ENCODE measurements at places on chromosomes 3 and 15.

DNA sequence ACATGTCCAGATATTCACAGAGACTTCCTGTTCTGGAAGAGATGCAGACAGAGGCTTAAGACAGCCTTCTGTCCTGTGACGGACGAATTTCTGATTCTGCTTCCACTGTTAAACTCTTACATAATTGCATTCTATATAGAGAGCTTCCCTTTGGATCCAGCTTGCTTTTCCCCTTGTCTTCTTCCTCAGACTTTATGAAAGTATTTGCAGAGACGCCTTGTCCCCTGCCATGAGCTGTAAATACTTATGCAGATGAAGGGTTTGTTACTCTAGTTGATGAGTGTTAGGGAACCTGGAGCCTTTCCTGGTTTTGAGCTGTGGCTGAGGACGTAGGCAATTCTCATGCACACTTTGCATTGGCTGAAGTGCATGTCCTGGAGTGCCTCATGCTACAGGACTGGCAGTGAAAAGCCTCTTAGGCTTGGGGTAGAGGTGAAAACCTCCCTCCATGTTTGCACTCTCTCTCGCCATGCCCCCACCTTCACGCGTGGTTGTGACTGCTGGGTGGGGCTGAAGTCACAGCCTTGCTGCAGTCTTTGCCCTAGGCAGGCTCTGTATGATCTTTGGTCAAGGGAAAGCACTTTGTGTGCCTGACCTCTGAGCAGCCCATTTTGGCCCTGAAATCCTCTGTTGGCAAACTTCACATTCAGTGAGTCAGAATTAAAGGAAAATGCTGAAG lies 286.6 kb downstream of the PTPRG start:
- DNase-seq: peak; percentile 71

- DNase-seq: no peak
Observed at GRCh38 chr15:82832601-82833361, 23.4 kb downstream of the WHAMM start.

DNA sequence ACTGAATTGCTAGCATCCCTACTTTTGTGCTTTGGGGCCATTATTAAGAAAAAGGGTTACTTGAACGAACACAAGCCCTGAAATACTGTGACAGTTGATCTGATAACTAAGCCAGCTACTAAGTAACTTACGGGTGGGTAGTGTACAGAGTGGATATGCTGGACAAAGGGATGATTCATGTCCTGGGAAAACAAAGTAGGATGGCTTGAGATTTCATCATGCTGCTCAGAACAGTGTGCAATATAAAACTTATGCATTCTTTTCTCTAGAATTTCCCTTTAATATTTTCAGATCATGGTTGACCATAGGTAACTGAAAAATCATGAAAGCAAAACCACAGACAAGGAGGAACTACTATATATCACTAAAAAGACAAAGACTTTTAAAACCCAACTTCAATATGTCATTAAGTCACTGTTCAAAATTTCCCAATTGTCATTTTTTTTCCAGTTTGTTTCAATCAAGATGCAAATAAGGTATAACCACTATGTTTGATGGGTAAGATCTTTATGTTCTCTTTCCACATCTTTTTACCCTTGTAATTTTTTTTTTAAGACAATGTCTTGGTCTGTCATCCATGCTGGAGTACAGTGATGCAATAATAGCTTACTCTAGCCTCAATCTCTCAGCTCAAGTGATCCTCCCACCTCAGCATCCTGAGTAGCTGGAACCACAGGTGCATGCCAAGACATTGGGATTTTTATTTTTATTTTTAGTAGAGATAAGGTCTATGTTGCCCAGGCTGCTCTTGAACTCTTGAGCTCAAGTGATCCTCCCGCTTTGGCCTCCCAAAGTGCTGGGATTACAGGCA lies 67.7 kb downstream of the IFT80 start:
- no peak for DNase-seq

DNA sequence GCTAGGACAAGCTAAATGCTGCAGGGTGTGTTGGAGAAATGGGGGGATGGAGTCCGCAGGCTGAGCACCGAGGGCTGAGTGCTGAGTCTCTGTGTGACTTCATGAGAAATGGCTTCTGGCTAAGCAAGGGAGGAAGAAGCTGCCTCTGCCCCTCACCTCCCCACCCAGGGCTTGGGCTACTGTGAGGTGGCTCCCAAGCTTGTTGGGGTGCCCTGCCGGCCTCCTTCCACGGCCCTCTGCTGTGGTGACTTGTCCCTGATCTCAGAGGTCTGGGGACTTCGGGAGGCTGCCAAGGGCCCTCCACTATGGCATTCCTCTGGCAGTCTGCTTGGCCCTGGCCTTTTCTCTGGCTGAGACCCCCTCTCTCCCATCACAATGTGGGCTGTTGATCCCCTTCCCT lies 30.1 kb upstream of the RAD18 start:
- no peak for DNase-seq

GRCh38 chr3:184572633-184573270 lies 11.2 kb downstream of the EPHB3 start:
- DNase-seq: no peak

DNA sequence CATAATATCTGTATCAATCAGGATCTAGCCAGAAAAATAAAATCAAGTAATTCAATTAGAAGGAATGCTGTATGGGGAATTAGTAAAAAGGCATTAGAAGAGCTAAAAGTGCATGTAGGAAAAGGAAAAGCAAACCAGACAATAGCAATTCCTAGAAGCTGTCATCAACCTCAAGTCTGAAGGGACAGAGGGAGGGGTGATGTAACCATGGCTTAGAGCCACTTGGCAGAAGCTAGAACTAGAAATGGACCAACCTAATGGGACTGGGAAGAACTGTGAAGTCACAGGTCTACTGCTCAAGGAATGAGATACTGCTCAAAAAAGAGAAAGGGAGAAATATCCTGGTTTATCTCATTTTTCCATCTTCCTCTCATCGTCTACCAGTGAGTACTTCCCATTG lies 590.7 kb upstream of the SGO1 start:
- DNase-seq: no peak

DNA sequence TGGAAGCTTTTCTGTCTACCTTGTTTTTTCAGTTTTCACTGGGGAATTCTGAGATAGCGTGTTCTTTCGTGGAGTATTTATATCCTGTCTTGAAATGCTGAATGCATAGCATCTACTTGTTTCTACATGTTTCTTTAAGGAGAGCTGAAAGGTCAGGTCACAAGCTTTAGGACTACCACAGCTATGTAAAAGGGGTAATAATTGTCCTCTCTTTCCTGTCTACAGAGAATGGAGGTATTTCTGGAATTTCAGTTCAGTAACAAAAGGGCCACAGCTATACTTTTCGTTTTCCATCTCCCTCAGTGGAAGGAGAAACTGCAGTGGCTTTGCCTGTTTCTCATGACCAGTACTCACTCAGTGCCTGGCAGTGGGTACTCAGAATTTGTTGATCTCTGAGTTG lies 4.7 kb downstream of the INAFM2 start:
- no peak for DNase-seq

DNA sequence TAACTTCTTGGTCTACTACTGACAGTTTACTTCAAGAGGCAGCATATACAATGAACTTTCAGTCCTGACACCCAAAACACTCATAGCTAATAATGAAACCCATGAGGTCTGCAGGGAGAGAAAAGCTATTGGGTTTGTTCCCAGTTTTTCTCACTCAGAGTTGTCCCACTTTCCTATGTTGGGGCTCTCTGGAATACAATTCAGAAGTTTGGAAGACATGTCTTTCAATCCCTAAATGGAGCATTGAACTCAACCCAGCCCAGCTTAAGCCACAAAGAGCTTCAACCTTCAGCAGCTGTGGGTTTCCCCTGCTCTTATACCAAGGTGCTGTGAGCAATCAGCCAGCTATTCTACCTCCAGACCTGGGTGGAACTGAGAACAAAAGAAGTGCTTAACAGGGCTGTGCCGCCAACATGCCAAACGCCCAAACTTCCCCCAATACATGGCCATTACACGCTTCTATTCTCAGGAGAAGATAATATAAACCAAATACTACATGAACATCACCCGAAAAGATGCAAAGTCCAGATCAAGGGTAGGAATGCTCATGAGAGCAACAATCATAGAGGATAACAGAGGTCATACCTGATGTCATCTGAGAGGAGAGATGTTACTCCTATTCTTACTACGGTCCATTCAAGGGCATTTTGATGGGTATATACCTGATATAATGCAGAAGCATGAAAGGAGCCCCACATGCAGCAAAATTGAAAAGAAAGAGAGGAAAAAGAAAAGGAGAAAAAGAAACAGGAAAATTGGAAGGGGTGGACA lies 131.2 kb upstream of the TGFBR2 start:
- DNase-seq: no peak

GRCh38 chr3:28586325-28586724 lies 237.7 kb upstream of the AZI2 start:
- DNase-seq: no peak

DNA sequence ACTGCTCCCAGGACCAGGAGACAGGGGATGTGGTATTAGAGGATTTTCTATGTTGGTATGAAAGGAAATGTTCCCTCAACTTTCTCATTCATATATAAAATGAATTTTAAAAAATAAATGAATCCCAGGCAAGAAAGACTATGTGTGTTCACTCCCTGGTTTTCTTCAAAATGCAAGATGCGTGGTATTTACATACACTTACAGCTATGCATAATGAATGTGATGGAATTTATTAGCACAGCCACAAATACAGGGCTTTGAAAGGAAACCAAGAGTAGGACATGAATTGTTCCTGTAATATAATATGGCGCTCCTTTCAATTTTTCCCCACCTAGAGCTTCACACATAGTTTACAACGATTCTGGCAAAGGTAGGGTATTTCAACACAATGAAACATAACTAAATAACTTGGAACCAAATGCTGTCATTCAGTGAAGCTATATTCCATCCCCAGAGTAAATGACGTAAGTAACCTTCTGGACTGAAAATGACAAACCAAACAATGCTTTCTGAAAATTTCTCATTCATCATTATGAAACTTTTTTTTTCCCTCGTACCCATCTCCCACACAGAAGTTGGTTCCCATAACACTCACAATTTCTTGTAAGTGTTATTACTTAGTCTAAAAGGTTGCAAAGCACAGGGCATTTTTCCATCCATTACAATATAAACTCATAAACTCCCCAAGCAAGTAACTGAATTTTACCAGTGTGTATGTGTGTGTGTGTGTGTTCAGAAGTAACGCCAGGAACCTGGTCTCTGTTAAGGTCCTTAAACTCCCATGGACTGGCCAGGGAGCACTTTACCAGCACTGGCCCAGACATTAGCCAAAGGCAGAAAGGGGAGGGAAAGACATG lies 41.8 kb downstream of the CBLB start:
- DNase-seq: no peak

GRCh38 chr3:150890295-150890694 lies 14.9 kb downstream of the MINDY4B start:
- DNase-seq: no peak

DNA sequence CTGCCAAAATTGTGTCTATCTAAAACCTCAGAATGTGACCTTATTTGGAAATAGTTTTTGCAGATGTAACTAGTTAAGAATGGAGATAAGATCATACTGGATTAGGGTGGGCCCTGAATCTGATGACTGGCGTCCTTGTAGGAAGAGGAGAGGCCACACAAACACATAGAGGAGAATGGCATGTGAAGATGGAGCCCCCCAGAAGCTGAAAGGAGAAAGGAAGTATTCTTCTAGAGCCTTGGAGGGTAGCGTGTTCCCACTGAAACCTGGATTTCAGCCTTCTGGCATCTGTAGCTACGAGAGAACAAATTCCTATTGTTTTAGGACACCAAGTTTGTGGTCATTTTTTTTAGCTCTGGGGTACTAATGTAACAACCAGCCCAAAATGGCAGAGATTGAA lies 423.0 kb upstream of the TPM1 start:
- DNase-seq: no peak

GRCh38 chr15:99365242-99365641 lies 114.0 kb downstream of the LRRC28 start:
- DNase-seq: no peak

GRCh38 chr3:189902230-189903186 lies 218.2 kb downstream of the P3H2 start:
- DNase-seq: no peak

DNA sequence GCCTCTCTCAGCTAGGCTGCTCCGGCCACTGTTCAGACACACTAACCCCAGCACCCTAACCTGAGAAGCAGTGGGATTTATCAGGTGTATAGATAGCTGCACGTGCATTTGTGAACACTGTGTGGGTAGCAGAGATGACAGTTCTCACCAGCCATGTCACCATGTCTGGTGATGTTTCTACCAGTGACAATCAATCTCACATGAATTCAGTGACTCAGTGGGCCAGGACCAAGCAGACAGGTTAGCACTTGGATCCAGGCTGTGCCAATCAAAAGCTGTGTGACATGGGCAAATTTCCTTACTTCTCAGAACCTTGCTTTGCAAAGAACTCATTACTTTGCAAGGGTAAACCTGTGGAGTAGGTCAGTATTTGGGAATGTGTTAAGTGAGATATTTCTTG lies 65.3 kb upstream of the GATM start:
- DNase-seq: no peak

GRCh38 chr3:153980252-153980590 lies 141.0 kb upstream of the ARHGEF26 start:
- no peak for DNase-seq

- DNase-seq: no peak
Observed at GRCh38 chr15:48435321-48435720, 104.1 kb downstream of the DUT start.

DNA sequence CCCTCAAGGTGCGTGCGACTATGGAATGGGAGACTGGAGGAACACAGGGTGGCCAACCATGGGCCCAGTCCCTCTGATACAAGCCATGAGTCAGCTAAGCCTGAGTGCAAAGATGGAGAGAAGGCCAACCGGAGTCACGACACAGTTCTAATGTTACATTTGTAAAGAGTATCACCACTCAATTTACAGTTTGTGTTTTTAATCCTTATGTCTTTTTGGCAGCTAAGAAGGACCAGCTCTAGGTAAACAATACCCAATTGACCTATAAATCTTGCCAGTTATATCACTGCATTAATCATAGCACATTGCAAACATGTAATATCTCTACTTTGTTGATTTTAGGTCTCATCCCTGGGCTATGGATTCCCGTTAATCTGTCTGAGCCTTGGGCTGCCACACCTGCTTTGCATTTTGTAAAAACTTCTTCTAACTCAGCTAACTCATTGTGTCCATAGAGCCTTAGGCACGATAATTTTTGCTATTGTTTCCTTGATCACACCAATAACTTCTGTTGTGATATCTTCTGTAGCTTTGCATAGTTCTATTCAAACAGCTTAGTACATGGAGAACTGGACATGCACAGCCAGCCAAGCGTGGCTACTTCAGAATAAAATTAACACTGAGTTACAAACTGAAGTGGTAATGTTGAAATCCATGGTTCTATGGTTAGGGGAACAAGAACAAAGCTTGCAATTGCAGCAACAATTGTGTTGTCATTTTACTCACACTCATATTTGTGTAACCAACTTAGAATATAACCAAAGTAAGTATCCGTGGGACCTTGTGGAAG lies 50.3 kb downstream of the LSM3 start:
- DNase-seq: no peak

GRCh38 chr15:71683411-71684274 lies 126.7 kb upstream of the NR2E3 start:
- no peak for DNase-seq

DNA sequence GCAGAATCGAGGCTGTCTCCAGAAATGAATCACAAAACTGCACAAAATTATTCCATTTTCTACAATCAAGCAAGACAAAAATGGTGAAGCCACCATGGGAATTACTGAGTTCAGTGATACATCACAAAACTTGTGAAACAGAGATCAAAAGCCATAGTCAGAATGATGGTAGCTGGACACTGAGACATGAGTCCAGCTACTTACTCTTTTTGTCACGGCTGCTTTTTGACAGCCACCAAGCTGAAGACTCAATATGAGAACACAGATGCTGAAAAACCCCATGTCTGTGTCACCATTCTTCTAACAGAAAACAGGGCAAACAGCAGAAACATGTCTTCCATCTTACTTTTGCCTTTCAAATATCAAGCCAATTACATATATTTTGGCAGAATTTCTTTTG lies 237.6 kb downstream of the LPP start:
- DNase-seq: no peak

All from suprapubic skin (tissue), 4 donors.